Chondrocyte (in vitro differentiated cells): ENCODE measurements at places on chromosomes 16 and 17.
A peak's percentile ranks its signal among the peaks of the same experiment; 100 is the strongest.

- DNase-seq = no peak
Observed at GRCh38 chr17:82065193-82065637, 389 bp downstream of the DUS1L start.

DNA sequence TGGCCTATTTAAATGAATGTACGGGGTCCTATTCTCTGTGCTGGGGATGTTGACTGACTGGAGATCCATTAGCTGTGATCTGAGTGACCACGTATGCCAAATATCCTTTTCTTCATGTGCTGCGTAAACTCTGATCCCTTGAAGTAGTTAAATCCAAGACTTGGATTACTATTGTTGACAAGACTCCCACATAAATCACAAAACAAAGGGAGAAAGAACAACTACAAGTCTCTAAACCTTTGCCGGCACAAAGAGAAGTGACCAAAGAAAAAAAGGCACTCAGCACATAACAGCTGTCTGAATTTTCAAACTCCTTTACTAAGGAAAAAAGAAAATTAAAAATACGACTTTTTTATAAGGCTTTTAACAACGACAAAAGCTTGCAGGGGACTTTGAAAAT, 559.9 kb upstream of the CDH8 start:
- no peak for DNase-seq

DNA sequence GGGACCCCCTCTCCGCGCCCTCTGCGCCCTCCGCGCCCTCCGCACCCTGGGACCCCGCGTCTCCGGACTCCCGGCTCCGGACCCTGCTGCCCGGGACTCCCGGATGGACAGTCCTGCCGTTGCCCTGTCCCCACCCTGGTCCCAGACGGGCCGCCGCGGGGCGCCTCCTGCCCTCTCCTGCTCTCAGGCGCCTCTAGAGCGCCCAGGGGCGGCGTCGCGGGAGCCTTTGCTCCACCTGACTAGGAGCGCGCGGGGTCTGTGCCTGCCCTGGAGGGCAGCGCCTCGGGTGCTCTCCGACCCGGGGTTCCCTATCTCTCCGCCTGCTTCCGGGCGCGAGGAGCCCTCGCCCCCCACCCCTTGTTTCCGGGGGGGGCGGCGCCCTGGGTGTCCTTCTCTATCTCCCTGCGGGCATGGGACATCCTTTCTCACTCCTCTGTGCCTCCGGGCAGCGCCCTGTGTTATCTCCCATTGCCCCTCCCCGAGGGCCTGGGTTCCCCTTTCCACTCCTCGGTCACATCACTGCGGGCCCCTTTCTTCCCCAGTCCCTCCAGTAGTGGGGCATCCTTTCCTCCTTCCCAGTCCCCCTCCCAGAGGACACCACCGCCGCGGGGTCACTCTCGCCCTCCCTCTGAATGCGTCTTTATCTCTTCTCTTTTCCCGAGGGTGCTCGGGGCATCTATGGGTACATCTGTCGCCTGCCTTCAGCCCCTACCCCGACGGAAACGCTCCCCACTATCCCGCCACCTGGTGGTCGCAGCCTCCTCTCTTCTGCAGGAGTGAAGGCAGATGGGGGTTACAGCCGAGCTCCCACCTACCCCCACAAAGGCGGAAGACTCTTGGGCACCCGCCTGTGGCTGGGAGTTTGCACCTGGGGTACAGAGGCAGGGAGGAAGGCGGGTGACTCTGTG, 875 bp downstream of the PRKCB start:
- no peak for DNase-seq

DNA sequence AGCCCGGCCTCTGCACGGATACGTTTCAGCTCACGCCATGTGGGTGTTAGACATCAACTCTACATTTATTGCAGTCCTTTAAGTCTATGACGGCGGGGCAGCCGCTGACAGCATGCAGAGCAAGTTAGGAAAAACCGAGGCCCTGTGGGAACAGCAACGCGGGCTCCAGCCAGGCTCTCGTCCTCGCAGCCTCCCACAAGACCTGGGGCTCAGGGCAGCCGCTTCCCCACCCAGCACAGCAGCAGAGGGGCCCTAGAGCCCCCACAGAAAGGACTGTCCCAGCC, 3.7 kb upstream of the MRPS34 start:
- DNase-seq = no peak

DNA sequence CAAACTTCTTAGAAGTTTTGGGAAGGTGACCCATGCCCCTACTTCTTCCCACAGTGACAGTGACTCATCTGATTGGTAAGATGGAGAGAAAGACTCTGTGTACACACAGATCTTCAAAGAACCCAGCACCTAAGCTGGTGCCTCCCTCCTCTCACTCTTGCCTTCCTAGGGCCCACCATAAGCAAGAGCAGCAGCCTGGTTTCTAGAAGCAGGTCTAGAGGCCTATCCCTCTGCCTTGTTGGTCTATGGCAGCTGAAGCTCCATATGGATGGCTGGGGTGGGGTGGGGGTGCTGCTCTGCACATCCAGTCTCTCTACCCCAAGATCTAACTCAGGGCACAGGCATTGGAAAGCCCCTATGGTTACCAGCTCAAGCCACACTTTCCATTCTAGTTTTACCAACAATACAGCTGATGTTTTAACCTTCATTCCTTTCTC, 47.5 kb downstream of the STAT3 start:
- no peak for DNase-seq

GRCh38 chr17:22128171-22128570, 435.8 kb downstream of the KCNJ18 start:
- no peak for DNase-seq

DNA sequence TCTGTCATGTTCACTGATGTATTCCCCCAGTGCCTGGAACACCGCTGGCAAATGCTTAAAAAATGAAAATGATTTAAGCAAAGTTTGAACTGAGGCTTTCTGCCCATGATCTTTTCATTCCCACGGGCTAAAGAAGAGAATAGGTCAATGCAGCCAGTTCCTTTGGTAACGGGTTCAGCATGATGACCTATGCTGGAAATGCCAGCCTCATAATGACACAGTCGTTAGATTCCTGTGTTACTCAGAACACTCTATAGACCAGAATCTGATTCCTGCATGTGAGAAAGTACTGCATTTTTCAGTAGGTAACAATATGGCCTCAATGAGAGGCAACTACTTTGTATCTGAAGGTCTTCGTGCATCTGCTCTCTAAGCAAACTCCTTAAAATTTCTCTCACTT, 19.1 kb upstream of the LIMD2 start:
- DNase-seq = no peak

DNA sequence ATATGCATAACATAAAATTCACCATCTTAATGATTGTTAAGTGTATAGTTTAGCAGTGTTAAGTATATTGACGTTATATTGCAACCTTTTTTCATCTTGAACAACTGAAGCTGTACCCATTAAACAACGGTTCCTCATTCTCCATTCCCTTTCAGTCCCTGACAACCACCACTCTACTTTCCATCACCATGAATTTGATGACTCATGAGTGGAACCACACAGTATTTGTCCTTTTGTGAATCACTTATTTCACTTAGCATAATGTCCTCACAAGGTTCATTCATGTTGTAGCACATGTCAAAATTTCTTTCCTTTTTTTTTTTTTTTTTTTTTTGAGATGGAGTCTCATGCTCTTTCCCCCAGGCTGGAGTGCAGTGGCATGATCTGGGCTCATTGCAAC, 46.0 kb downstream of the HOXB1 start:
- DNase-seq = no peak

DNA sequence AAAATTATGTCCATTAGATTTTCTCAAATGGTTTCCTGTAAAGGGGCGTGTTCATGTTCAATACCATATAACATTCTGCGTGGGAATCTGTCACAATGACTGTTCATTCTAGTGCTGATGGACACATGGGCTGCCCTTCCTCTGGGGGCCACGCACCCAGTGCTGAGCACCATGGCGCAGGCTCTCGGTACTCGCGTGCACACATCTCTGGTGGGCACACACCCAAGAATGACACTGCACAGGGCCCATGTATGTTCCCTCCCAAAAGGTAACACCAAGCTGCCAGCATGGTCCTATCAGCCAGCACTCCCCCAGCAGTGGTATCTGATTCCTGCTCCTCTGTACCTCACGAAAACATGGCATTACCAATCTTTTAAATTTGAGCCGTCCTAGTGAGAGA, 13.7 kb downstream of the B9D1 start:
- peak; percentile 55 for DNase-seq

GRCh38 chr17:8675306-8675705, 44.8 kb upstream of the MYH10 start:
- DNase-seq = no peak

GRCh38 chr17:43051969-43052368, 26.9 kb downstream of the RND2 start:
- no peak for DNase-seq

- no peak for DNase-seq
Observed at GRCh38 chr16:57807252-57807967, 5.1 kb upstream of the KIFC3 start.

DNA sequence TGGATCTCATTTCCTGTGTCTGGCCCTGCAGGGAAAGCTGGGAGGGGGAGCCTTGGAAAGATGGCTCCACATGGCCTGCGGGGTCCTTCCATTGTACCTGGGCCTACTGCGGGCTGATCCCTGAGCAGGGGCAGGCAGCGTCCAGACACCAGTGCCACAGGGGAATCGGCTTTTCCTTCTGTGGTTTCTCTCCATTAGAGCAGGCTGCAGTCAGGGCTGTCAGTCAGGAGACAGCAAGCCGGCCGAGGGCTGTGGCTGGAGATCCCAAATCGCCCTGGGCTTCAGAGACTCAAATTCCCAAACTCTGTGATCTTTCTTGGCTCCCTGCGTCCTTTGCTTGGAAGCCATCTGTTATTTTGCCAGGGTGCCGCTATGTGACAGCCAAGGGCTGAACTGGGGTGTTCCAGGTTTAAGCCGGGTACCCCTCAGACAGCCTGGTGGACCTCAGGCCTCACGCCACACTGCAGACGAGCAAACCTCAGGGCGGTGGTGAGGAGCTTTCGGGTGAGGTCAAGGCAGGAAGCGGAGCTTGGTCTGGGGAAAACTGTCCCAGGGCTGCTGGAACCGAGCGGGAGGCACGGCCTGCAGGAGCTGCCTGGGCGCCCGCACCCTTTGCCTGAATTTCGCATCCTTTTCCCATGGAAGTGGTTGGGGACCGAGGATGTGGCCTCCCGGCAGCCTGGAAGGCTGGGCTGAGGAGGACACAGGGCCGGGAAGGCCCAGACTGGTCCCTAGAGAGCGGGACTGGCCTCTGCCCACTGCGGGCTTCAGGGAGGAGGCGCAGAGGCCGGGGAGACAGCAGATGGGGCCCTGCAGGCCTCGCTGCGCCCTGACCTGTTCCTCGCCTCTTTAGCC, 1.5 kb upstream of the CPNE7 start:
- no peak for DNase-seq

- no peak for DNase-seq
Observed at GRCh38 chr17:59493867-59494266, 71.5 kb upstream of the DHX40 start.

DNA sequence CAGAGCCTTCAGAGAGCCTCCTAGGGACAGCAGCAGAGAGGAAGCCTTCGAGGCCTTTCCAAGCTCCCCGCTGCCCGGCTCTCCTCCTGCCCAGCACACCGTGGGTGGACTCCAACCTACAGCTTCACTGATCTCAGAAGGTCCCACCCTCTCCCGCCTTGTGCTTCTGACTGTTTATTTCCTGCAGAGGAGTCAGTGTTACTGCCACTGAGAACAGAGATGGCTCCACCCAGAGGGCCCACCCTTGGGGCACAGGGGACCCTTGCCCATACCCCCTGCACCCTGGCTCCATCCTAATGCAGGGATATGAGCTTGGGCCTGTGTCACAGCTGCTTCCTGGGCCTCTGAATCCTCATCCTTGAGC, 52.8 kb upstream of the TOB1 start:
- no peak for DNase-seq

- no peak for DNase-seq
Observed at GRCh38 chr16:30567160-30567990, 4.1 kb downstream of the ZNF688 start.

DNA sequence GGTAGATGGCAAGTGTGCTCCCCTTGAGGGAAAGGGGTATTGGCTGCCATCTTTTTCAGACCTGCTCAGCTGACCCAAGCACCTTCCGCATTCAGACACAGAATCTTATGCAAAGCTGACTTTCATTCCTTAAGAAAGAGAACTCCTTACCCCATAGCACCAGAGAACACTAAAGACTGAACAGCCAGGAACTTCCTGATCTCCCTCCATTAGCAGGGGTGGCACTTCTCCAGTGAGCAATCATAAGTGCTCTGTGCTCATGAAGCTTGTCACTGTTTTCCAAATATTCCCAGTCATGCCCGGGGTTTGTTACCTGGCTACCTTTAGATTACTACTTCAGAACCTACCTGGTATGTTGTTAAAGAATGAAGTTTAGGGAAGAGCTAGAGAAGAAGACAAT, 11.9 kb downstream of the HSD17B2 start:
- DNase-seq = no peak

- DNase-seq = no peak
Observed at GRCh38 chr17:65750631-65751115, 189.2 kb upstream of the AXIN2 start.

GRCh38 chr17:45172541-45173286, 11.0 kb downstream of the HEXIM2 start:
- peak; percentile 92 for DNase-seq

GRCh38 chr16:83171396-83171795, 544.6 kb downstream of the CDH13 start:
- no peak for DNase-seq

- peak; percentile 41 for DNase-seq
Observed at GRCh38 chr17:76998839-76999238, 130.6 kb downstream of the MGAT5B start.

DNA sequence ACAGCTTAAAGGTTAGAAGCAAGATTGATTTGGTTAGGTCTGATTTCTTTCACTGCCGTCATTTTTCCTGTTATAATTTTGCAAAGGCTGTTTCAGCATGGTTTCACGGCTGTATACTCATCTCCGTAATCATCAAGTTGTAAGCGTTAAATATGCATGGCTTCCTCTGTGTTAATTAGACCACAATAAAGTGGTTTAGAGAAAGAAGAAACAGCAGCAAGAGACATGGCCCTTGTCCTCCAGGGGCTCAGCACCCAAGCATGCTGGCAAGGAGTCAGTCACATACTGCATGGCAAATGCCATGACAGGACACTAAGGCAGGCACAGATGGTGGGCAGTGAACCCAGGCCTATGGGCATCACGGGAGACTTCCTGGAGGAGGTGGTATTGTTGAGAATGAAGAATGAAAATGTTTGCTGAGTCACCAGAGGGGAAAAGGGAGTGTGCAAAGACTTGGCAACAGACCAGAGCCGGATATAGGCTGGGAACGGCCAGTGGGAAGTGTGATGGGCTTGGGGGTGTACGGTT, 61.4 kb upstream of the PLCG2 start:
- DNase-seq = peak; percentile 27

- no peak for DNase-seq
Observed at GRCh38 chr17:79887451-79887991, 48.3 kb upstream of the CBX4 start.
